Endothelial cell (in vitro differentiated cells): ENCODE measurements at places on chromosomes 7 and 10.

- H3K27me3 ChIP-seq = peaks cover 2% of the 10 kb centered on the region
- no peak overlapping the region for H3K4me3 ChIP-seq
- H3K4me1 ChIP-seq = no peaks in the 10 kb centered on the region
- no peak overlapping the region for H3K27ac ChIP-seq
- no peak for DNase-seq
- H3K36me3 ChIP-seq = no peaks in the 10 kb centered on the region
These were observed 388.7 kb upstream of the MGMT start for GRCh38 chr10:129078346-129078745.

DNA sequence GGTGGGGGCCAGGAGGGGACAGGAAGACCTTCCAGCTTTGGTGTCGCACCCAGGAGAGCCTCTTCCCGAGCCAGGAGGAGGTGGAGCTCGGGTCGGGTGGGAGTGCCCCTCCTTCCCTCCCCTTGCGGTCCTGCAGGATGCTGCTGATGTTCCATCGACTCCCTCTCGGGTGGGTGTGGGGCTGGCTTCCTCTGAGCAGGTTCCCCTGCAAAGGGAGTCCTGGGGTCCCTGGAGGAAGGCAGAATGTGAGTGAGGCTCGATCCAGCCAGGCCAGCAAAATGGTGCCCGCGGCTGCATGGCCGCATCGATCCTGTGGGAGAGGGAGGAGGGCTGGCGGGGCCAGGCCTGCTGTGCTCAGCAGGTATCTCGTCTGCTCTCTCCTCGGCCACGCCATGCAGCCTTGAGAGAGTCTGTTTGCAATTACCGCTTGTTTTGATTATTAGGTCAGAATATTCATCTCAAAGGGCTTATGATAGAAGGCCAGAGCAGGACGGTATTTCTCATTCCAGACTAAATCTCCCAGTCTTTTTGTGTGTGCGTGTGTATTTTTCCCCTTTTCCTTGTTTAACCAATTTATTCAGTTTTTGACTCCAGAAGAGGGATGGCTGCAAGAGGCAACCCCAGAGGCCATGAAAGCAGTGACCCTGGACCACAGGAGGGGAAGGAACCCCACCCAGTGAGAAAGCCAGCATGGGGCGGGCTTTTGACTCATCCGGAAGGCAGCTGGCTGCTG lies 137.3 kb upstream of the ZMIZ1 start:
- H3K36me3 ChIP-seq = no peaks in the 10 kb centered on the region
- no peak overlapping the region for H3K27ac ChIP-seq
- no peak overlapping the region for H3K4me3 ChIP-seq
- peaks cover 3% of the 10 kb centered on the region for H3K27me3 ChIP-seq
- DNase-seq = no peak
- H3K4me1 ChIP-seq = peaks cover 10% of the 10 kb centered on the region

DNA sequence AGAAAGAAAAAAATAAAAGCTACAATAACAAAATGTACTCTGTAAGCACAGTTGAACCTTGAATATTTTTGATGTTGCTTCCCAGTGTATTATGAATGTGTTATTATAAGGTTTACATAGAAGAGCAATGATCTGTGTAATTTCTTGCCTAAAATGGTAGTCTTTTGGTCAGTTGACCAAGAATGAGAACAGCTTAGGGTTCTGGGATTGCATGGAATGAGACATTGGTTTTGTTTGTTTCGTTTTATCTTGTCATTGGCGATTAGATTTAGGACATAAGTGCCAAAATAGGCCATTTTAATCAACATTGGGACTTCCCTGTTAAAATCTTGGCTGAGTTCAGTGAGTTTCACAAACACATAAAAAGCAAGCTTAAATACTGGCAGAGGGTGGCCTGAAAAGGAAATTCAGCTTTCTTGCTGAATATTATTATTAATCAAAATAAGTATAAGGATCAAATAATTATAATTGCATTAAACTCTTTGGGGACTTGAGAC lies 49.1 kb upstream of the GLCCI1 start:
- H3K4me1 ChIP-seq = no peaks in the 10 kb centered on the region
- H3K4me3 ChIP-seq = no peak overlapping the region
- no peak for DNase-seq
- H3K27ac ChIP-seq = no peak overlapping the region

- H3K27me3 ChIP-seq = no peaks in the 10 kb centered on the region
- no peak overlapping the region for H3K27ac ChIP-seq
- no peak overlapping the region for H3K4me3 ChIP-seq
- no peaks in the 10 kb centered on the region for H3K4me1 ChIP-seq
- H3K36me3 ChIP-seq = no peaks in the 10 kb centered on the region
These were observed 203.4 kb downstream of the IMMP2L start for GRCh38 chr7:111358915-111359314.

DNA sequence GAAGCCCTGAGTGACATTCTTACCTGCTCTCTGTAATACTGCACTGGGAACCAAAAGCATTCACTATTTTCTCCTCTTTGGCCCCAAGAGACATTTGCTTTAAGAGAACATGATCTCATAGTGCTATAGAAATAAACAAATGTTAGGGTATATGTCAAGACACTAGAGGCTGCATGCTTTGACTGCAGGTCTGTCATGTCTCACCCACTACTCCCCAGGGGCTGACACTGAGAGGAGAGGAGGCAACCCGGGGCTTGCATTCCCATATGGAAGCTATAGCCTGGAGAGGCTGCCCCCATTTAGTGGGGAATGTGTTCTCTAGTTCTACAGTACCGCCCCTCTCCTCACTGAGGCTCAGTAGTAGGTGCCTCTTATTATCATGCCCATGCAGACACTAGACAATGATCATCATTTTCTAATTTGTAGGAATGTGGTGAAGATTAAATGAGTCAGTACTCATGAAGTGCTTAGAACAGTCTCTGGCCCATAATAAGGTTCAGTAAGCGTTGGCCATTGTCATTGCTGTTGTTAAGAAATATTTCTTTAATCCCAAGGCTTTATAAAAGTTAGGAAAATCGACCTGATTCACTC lies 4.9 kb upstream of the SLF2 start:
- H3K36me3 ChIP-seq = no peaks in the 10 kb centered on the region
- H3K27me3 ChIP-seq = peaks cover 3% of the 10 kb centered on the region
- peaks cover 28% of the 10 kb centered on the region for H3K4me1 ChIP-seq
- DNase-seq = no peak

DNA sequence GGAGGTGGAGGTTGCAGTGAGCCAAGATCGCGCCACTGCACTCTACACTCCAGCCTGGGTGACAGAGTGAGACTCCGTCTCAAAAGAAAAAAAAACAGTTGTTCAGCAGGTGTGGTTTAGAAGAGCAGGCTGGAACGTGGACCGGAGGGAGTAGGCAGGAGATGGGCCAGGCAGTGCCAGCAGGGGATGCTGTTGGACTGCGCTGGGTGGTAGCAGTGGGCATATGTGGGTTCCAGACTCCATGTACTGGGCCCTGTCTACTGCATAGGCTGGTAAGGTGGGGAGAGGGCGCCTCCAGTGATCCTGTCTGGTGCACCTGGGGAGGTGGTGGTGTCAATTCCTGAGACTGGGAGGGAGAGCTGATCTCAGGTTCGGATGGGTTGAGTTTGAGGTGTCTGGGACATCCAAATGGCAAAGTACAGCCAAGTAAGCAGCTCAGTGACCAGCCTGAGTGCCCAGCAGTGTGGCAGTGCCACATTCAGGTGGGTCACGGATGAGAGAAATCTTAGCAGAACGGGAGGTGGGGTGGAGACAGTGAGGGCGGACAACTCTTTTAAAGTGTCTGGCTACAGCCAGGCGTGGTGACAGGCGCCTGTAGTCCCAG lies 25.9 kb downstream of the SFXN4 start:
- H3K4me1 ChIP-seq = no peaks in the 10 kb centered on the region
- H3K27me3 ChIP-seq = peaks cover 3% of the 10 kb centered on the region
- H3K4me3 ChIP-seq = peak overlapping the region; percentile 35
- H3K27ac ChIP-seq = no peak overlapping the region
- peaks cover 10% of the 10 kb centered on the region for H3K36me3 ChIP-seq
- DNase-seq = peak; percentile 52

DNA sequence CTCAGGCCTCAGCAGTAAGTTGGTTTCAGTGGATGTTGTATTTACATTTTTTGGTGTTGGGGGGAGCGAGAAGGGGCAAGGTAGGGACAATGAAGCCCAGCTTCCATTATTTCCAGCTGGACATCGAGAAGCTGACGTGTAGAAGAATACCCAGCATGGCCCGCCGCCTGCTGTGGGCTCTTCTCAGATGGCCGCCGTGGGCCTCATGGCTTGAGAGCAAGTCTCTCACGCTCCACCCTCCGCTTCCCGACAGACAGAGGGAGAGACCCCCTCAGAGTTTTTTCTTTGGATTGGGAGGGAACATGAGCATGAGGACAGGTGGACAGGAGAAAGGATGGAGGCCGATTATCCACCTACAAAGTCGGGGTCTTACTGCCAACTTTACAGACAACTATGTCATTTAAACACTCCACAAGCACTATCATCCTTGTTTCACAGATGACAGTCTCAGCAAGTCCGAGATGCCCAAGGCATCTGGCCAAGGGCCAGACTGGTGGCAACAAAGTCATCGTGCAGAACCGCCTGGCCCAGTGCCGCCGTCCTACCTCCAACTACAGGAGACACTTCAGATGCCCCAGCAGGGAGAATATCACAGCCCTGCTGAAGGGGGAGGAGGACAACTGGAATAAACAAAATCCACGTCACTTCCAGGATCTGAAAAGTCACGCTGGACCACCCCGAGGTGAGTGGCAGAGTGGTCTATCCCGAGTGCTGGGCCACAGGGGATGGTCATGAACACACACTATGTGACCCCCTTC lies 195.9 kb downstream of the DIP2C start:
- no peak overlapping the region for H3K27ac ChIP-seq
- peaks cover 3% of the 10 kb centered on the region for H3K27me3 ChIP-seq
- DNase-seq = no peak
- H3K4me3 ChIP-seq = no peak overlapping the region
- H3K4me1 ChIP-seq = peaks cover 14% of the 10 kb centered on the region
- peaks cover 4% of the 10 kb centered on the region for H3K36me3 ChIP-seq

DNA sequence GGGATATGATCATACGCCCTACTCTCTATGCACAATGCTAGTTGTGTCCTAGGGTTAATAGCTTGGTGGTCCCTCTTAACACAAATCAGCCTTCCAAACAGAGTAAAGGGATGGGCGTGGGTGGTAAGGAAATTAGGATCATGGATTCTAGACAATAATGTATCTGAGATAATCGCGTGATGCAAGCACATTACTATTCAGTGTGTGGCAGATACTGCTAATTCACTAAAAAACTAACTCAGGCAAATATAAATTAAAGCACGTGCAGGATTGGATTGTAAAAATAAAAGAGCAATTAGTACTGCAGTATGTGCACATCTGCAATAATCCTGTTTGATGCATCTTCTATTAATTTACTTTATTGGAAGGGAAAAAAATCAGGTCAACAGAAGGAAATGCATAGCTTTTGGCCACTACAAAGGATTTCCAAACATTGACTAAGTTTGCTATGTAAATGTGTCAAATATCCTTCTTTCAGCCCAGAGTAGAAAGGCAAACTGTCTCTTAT lies 22.0 kb downstream of the TWIST1 start:
- DNase-seq = no peak
- H3K4me1 ChIP-seq = no peaks in the 10 kb centered on the region
- no peak overlapping the region for H3K27ac ChIP-seq
- H3K27me3 ChIP-seq = no peaks in the 10 kb centered on the region
- no peaks in the 10 kb centered on the region for H3K36me3 ChIP-seq

DNA sequence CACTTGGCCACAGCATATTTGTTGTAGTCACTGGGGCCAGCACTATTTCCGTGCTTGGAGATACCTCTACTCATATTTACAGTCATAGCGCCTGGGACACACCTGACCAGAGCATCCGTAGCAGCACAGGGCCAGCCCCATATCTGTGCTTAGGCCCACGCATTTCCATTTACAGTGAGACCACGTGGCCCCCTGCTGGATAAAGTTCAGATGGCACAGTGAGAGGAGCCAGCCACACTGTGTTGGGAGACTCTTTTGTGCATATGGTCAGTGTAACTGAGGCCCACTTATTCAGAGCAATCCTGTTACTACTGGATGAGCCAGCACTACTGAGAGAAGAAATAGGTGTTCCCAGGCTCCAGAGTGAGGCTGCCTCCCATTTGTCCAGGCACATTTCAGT lies 455.3 kb downstream of the REEP3 start:
- peaks cover 6% of the 10 kb centered on the region for H3K4me1 ChIP-seq
- no peak overlapping the region for H3K4me3 ChIP-seq
- H3K27ac ChIP-seq = no peak overlapping the region
- DNase-seq = peak; percentile 73
- H3K36me3 ChIP-seq = peaks cover 4% of the 10 kb centered on the region

DNA sequence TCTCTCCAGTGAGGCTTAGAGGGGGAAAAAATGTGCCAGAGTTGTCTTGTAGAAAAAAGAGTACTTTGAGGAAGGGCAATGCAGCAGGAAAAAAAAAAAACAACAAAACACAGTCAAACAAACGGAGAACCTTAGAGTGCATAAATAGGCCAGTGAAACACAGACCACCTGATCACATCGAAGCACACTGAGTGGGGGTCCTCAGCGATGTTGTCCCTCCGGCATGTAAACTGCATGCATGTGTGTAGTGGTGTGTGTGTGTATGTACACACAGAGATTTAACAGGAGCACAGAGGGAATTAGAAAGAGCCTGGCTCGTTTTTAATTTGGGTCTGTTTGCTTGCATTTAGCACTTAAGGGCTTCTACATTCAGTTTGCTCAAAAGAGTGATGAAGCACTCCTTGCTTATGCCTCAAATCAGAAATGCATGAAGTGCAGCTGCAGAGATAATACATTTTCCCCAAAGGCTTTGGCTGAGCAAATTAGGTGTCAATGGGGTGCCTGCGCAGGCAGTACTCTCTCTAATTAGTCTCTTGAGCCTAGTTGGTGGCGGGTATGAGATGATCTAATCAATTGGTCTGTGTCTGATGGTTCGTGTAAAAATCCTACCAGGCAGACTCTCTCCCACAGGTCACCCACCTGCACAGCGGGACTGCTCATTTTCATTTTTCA lies 62.7 kb upstream of the FZD1 start:
- peaks cover 32% of the 10 kb centered on the region for H3K4me1 ChIP-seq
- peak overlapping the region; percentile 93 for H3K27ac ChIP-seq
- no peaks in the 10 kb centered on the region for H3K36me3 ChIP-seq

- H3K27me3 ChIP-seq = peaks cover 11% of the 10 kb centered on the region
- DNase-seq = no peak
- peaks cover 50% of the 10 kb centered on the region for H3K4me1 ChIP-seq
- no peak overlapping the region for H3K27ac ChIP-seq
- no peak overlapping the region for H3K4me3 ChIP-seq
- peaks cover 8% of the 10 kb centered on the region for H3K36me3 ChIP-seq
These were observed 11.3 kb upstream of the TSPAN15 start for GRCh38 chr10:69439813-69440506.
